ENCODE measurements at places on chromosomes 5 and 9.

GRCh38 chr5:41539454-41539853 is 29.1 kb upstream of the PLCXD3 start:
- no peak for DNase-seq

DNA sequence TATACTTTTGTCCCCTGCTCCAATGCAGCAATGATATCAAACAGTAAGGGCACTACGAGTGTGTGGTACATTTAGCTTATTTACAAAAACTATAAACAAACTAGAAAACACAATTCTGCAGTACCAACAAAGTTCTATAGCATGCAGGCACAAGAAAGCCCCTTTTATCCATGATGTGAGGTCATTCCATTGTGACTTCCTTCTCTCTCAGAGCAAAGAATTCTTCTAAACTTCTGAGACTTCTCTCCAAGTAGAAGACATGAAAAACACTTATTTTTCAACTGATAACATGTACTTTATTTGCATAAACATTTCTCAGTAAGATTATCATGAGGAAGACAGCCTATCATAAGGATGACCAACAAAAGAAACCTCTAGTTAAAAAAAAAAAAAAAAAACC is 569.8 kb downstream of the TLE1 start:
- no peak for DNase-seq

GRCh38 chr5:53464722-53465121 is 15.7 kb upstream of the FST start:
- no peak for DNase-seq

GRCh38 chr9:135666534-135667462 is 3.7 kb downstream of the LCN9 start:
- peak; percentile 46 for DNase-seq

DNA sequence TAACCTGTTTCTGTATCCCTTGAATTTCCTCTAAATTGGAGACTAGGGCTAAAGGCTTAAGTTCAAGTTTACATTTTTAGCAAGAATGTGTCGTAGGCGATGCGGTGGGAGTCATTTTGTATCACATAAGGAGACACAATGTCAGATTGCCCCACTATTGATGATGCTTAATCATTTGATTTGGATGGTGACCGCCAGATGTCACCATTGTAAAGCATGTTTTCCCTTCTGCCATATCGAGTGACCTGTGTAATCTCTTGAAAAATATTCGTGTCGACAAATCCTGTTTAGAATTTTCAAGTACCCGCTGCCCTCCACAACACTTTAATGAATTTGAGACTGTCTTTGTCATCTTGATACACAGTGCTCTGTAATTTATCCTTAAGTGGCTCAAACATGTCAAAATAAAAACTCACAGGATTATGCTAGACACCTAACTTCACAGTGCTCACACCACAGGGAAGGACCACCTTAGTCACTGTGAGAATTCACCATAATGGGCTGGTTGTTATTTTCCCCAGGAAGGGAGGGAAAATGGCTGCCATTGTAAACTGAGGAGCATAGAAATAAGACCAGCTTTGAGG is 34.5 kb upstream of the SLC46A2 start:
- DNase-seq = no peak

DNA sequence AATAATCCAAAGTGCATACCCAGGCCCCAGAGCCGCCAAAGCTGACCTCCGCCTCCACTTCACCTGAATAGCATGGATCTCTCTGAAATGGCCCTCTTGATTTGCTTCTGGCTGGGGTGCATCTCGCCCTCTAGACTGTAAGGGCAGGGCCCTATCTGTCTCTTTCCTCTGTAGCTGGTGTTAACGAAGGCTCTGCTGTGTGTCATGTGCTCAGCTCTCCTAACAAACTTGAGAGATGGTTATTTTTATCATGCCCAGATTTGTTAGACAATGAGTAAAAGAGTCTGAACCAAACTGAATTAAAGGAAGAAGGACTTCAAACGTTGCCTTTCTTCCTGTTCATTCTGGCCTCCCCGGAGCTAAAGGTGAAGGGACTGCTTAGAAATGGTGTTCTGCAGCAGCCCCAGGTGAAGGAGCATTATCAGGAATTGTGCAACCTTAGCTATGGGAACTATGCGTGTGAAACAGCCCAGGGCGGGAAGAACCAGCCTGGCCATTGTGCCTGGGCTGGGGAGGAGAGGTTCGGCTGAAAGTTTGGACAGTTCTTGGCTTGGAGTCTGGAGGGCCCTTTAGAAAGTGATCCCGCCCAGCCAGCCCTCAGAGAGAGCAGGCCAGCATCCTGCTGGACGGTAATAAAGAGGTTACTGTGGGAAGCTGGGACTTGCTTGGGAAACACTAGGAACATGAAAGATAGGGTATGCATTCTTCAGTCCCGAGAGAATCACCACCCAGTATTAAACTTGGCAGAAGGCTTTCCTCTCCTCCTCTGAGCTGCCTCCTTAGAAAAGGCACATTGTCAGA is 73.5 kb downstream of the WWC1 start:
- DNase-seq = peak; percentile 26

GRCh38 chr9:116325924-116326323 is 172.3 kb downstream of the PAPPA start:
- no peak for DNase-seq

DNA sequence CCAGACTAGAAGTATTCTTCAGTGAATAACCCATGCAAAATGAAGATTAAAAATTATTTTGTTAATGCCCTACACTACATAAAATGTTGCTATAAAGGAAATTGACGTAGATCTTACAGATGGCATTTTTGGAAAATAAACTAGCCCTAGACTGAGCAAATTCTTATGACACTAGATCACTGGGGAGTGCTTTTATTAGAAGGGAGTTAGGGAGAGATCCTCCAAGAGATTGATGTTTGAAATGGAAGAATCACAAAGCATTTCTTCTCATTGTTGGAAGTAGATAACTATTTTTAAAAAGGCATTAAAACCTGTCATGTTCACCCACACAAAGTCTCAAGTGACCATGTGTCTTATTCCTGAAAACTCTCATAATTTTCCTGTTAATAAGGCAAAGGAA is 351.1 kb upstream of the TLE4 start:
- no peak for DNase-seq

DNA sequence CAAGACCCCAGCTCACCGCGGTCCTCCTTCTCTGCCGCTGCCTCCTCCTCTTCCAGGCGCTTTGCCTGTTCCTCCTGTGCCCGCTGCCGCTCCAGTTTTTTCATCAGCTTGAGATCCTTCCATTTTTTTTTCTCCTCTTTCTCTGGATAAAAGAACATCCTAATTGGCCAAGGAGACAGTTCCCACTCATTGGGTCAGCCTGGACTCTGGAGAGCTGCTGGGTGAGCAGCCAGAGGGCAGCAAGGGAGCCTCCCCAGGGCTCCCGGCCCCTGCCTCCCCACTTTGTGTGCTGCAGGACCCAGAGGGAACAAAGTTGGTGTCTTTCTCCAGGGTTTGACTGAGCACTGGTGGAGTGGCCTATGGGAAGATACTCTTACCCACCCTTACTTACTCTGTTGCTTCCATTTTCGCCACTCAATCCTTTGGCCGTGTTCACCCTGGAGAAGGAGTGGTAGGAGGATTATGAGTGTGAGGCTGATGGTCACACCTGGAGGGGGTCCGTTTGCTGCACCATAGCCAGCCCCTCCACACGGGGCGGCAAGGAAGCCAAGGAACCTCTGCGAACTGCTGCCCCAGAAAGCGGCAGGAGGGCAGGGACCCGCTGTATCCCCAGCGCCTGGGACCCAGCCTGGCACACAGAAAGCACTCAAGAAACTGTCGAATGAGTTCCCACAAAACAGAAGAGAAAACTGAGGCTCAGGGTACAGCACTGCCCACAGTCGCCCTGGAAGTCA is 708 bp downstream of the SPOUT1 start:
- peak; percentile 44 for DNase-seq

- no peak for DNase-seq
Observed at GRCh38 chr9:70466976-70467561, 52.6 kb upstream of the KLF9 start.

DNA sequence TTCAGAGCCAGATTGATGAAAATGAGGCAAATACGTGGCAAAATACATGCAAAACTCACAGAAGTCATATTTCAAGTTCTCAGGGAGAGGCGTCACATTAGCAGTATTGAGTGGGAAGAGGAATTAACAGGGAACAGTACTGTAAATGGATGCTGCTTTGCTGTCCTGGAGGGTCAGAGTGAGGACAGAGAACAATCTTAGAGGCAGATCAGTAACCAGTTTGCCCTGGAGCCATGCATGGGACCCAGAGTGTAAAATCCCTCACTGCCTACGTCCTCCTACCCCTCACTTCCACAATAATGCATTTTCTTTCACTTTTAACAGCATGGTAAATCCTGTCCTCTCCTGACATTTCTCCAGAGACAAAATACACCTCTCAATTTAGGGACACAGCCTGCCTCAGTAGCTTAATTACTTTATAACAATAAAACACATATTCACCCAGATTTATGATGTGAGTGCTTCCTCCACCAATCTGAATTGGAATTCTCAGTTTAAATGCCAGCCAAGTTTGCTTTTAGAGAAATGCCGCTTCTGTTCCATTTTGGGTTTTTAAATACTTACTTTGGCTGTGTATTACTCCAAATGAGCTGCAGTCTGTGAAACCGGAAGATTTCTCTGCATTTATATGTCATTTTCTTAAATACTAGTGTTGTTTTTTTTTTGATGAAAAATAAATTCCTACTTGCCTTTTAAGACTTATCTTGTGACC is 70.0 kb downstream of the LMNB1 start:
- no peak for DNase-seq

- no peak for DNase-seq
Observed at GRCh38 chr5:10451137-10451824, 9.6 kb downstream of the ROPN1L start.

- DNase-seq = no peak
Observed at GRCh38 chr9:125861405-125862058, 114.4 kb downstream of the PBX3 start.

DNA sequence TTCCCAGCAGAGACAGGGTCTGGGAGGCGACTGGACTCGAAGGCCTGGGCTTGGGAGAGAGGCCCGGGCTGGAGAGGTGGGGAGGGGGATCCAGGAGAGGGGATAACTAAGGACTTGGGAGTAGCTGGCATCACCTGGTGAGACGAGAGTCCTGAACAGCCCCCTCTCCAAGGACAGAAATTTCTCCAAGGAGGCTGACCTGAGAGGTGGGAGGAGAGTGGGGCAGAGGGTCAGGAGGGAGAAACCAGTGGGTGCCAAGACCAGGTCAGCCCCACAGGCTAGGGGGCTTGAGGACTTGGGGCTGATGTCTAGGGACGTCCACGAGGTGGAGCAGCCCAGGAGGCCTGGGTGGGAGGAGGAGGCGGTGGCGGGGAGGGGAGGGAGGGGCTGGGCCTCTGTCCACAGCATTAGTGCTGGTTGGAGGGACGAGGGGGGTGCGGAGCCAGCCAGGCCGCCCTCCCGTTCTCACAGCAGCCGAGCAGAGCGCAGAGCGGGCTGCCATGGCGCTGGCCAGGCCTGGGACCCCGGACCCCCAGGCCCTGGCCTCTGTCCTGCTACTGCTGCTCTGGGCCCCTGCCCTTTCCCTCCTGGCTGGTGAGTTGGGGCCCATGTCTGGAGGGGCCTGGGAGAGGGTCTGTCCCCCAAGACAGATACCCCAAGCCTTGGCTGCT is at the start of gene CRB2:
Gene CRB2, plus strand, starts transcription at position 437 of the 671 bp plus-strand sequence. Its CDS starts 64 bp downstream, at position 501.
- no peak for DNase-seq

GRCh38 chr5:159071382-159071781 is 28.3 kb downstream of the EBF1 start:
- no peak for DNase-seq

GRCh38 chr5:131634666-131634995 is 398 bp downstream of the RAPGEF6 start:
- DNase-seq = peak; percentile 87

- no peak for DNase-seq
Observed at GRCh38 chr5:4189317-4189716, 593.7 kb downstream of the IRX1 start.

- no peak for DNase-seq
Observed at GRCh38 chr9:99235926-99236634, 14.0 kb downstream of the SEC61B start.

GRCh38 chr5:138385660-138386059 is 33.2 kb downstream of the KDM3B start:
- no peak for DNase-seq

GRCh38 chr5:89147031-89147430 is 264.0 kb upstream of the MEF2C start:
- DNase-seq = no peak

DNA sequence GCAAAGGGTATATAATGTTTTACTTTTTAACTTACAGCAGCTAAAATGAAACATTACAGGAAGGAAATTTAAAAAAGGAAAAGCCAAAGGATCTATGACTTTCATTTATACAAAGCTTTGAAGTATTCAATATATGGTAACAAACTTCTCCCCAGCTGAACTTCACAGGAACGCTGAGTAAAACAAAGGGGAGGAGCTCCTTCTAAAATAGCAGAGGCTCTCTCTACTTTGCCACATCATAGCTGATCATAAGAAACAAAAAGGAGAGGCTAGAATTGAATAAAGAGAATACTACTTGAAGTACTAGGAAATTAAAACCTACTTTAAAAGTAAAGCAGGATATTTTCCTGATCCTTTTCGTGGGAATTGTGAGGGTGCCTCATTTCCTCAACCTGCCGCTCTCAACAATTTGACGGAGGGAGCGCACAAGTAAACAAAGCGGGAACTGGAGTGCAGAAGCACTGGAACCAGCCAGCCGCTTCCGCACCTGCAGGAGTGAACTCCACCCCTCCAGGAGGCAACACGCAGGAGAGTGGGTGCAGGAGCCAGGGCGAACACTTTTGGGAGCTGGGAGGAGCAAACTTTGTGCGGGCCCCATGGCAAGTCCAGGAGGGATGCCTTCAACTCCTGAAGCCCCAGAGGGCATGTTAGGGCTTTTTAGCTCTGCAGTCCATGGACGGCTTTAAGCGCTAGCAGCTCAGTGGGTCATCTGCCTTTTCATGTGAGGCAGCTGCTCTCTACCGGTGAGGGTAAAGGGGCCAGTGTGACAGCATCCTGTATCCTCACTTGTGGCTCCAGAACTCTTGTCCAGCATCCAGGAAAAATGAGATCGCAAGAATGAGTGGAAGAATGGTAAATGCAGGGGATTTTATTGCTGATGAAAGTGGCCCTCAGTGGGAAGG is 757.4 kb downstream of the PTPRD start:
- DNase-seq = no peak

DNA sequence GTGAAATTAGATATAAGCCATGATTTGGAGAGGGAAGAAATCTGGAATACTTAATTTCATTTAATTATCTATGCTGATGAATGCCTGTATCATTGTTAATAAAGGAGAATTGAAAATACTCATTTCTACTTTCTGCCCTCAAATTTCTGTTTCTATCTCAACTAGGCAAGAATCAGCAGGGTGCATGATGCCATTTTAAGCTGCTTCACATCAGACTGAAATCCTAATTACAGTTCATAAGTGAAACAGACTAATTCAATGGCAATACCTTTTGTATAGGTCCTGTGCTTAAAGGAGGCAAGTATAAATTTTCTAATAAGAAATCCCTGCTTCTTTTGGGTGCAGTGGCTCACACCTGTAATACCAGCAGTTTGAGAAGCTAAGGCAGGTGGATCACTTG is 22.3 kb upstream of the TAL2 start:
- no peak for DNase-seq

- DNase-seq = no peak
Observed at GRCh38 chr5:15737871-15738664, 238.1 kb downstream of the FBXL7 start.

GRCh38 chr9:125255781-125256391 is 5.7 kb upstream of the GAPVD1 start:
- no peak for DNase-seq

- no peak for DNase-seq
Observed at GRCh38 chr9:131449276-131449675, 53.4 kb upstream of the POMT1 start.

Data from pancreas (tissue), 10 donors.